Stomach (tissue), 19 donors: ENCODE measurements at places on chromosomes 2 and 18. TPM values are rescaled to one million over a fixed set of nuclear protein-coding genes. Genes with fewer than 3 reads are reported as not detected.

The COMMD1 gene
- total RNA-seq, result 46.2 TPM

The ALPG gene
- not detected for total RNA-seq

DNA sequence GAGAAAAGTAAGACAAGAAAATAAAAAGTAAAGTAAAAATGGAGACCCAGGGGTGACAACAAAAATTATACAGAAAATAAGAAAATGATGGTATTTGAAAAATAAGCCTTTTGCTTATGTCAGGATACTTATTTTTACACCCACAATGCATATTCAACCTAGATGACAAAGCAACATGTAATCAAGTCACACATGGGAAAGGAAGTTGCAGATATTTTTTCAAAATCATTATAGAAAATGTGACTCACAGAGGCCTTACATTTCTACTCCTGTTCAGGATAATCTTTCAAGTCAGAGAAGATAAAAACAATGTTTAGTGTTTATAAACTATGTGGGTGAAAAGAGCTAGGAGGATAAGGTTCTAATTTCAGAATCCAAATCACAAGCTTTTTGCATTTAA is 275.3 kb upstream of the UBE2E3 start:
- H3K36me3 ChIP-seq, result no peaks in the 10 kb centered on the region
- no peak overlapping the region for H3K4me3 ChIP-seq
- no peak overlapping the region for H3K27ac ChIP-seq
- no peak for DNase-seq
- H3K27me3 ChIP-seq, result no peaks in the 10 kb centered on the region

DNA sequence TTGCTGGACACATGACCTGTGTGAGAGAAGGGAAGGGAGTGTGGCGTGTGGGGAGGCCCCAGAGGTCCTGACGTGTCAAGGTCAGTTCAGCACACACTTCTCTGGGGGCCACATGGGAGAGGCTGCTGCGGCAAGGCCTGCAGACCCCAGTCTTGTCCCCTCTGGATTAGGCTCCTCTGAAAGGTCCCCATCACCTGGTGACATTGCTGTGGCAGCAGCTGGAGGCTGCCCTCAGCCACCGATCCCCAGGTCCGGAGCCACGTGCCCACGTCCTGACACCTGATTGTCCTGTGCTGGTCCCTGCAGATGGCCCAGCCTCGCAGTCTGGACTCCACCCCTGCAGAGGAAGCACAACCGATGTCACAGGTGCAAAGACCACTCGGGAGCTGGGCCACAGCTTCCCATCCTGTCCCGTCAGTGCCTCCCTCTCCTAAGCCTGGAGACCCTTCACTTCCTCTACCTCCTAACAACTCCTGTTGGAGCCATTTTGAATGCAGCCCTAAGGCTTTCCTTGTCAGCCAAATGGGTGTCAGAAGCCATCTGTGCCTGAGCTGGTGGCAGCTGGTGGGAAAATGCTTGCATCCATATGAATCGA is 12.7 kb downstream of the TMEM177 start:
- H3K36me3 ChIP-seq, result peaks cover 34% of the 10 kb centered on the region
- H3K27ac ChIP-seq, result no peak overlapping the region
- H3K4me3 ChIP-seq, result no peak overlapping the region
- no peak for DNase-seq
- H3K4me1 ChIP-seq, result peaks cover 13% of the 10 kb centered on the region

DNA sequence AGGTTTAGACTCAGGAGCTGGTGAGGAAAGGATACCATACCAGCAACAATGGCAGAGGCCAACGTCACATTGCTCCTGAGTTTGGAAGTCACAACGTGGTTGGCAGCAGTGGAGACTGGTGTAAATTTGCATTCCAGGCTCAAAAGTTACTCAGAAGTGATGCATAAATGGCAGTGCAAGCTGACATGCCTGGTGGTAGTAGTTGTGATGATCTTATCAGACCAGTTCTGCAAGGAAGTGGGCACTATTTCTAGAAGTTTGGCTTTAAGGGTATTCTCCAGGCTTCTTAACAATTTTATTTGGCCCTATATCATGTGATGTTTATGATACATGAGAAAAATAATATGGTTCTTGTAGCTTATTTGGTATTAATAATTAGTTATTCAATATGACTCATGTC is 37.8 kb downstream of the CXCR4 start:
- no peak for DNase-seq
- H3K4me3 ChIP-seq, result no peak overlapping the region
- no peaks in the 10 kb centered on the region for H3K4me1 ChIP-seq
- no peaks in the 10 kb centered on the region for H3K36me3 ChIP-seq

The ANKRD29 gene
- total RNA-seq, result 2.0 TPM

The ABCB11 gene
- total RNA-seq, result not detected

- H3K4me1 ChIP-seq, result peaks cover 13% of the 10 kb centered on the region
- no peak overlapping the region for H3K4me3 ChIP-seq
- peaks cover 26% of the 10 kb centered on the region for H3K27me3 ChIP-seq
- DNase-seq, result no peak
- no peak overlapping the region for H3K27ac ChIP-seq
Observed at GRCh38 chr2:26561376-26561775, 79.8 kb downstream of the CIB4 start.

The UCN gene
- total RNA-seq, result not detected

- no peaks in the 10 kb centered on the region for H3K4me1 ChIP-seq
- H3K4me3 ChIP-seq, result no peak overlapping the region
- peak; percentile 59 for DNase-seq
Observed at GRCh38 chr2:74250189-74250631, 51.8 kb downstream of the MTHFD2 start.

DNA sequence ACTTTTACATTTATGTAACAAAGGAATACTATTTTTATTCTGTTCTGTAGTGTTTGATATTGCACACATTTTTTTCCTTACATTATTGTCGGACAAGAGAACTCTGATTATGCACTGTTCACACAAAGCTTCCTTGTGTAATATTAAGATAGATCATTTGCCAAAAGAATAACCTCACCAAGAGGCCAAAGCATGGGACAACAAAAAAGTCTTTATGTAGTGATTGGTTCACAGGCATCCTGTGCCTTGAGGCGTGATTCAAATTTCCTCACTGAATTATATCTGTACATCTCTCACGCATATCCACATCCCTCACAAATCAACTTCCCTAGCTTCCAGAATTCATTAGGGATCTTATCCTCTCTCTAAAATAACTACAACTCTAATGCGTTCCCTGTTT is 642.7 kb downstream of the NR4A2 start:
- H3K27me3 ChIP-seq, result no peaks in the 10 kb centered on the region
- H3K4me1 ChIP-seq, result no peaks in the 10 kb centered on the region
- H3K4me3 ChIP-seq, result no peak overlapping the region
- H3K36me3 ChIP-seq, result no peaks in the 10 kb centered on the region
- H3K27ac ChIP-seq, result no peak overlapping the region

The COL3A1 gene
- 7,728 TPM for total RNA-seq
